Anterior cingulate cortex (tissue), 58 donors: ENCODE measurements at places on chromosomes 6 and 20.

- DNase-seq: no peak
Measured at GRCh38 chr6:169190144-169190584, 63.5 kb downstream of the THBS2 start.

GRCh38 chr6:132147530-132148011 lies 196.4 kb upstream of the CCN2 start:
- DNase-seq: no peak

GRCh38 chr20:46359233-46359751 lies 47.1 kb downstream of the ELMO2 start:
- no peak for DNase-seq

- no peak for DNase-seq
Measured at GRCh38 chr6:23775127-23775526, 350.9 kb upstream of the NRSN1 start.

GRCh38 chr6:44004625-44005506 lies 122.4 kb downstream of the MRPL14 start:
- DNase-seq: no peak

DNA sequence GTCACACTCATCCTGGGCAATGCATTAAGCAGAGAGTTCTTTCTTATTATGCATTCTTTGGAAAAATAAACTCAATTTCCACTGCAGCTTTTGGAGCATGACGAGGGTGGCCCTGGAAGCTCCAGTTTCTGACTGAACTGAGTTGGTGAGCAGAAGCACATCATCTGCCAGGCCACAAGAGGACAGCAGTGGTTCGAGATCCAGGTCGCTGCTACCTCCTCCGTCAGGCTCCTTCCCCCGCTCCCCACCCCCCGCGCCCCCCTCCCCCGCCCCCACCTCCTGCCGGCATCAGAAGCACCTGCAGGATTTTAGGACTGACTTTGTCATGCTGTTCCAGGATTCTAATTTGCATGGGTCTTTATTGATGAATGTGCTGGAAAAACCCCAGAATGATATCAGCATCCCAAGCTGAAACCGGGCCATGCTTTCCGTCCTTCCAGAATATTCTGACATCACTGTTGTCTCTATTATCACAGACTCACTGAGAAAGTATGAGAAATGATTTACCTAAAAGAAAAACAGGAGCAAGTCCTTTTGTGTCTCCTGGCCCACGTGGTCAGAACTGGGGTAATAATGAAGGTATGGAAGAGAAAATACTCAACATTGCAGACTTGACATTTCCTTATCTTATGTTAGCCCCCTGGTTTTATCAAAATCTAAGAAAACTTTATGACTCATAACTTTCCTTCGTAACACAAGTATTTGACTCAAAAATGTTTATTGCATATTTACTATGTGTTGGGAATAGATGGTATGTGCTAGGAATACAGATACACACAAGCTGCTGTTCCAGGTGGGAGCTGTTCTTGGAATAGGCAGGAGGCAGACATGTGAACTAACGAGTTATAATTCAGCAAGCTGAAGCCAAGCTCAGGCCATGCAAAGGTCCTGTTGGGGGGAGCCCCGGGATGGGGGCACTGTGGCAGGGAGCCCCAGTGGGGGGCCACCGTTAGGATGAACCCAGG lies 220.2 kb upstream of the EXOC2 start:
- no peak for DNase-seq

GRCh38 chr6:7684843-7685242 lies 41.1 kb upstream of the BMP6 start:
- DNase-seq: no peak

GRCh38 chr6:79864001-79864400 lies 83.4 kb downstream of the ELOVL4 start:
- DNase-seq: no peak

DNA sequence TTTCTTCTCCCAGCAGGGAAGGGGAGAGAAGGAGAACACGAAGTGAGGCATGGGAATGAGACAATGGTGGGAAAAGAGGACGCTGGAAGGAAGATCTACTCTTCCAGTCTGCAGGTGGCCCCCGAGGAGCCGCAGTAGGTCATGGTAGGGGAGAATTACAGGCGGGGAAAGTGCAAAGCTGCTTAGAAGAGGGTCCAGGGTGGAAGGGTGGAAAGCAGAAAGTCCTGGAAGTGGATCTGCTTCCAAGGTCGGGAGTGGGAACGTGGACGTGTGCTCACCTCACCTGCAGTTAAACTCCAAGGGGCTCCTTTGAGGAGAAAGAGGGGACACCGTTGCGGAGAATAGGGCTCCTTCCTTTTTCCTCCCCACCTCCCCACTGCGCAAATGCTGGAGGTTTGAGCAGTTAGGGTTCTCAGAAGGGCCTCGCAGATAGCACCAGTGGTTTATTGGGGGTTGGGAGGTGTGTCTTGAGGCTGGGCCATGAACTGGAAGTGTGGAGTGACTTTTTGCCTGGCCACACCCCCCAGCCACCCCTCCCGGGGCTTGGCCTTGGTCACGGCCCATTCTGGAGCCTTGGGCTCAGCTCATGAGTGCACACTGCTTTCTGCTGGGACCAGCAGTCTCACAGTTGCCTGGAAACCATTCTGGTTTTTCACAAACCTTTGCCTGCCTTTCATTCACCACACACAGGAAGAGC lies 100.4 kb upstream of the MLN start:
- DNase-seq: no peak

- DNase-seq: no peak
Measured at GRCh38 chr6:3147914-3148757, 9.2 kb downstream of the TUBB2A start.

DNA sequence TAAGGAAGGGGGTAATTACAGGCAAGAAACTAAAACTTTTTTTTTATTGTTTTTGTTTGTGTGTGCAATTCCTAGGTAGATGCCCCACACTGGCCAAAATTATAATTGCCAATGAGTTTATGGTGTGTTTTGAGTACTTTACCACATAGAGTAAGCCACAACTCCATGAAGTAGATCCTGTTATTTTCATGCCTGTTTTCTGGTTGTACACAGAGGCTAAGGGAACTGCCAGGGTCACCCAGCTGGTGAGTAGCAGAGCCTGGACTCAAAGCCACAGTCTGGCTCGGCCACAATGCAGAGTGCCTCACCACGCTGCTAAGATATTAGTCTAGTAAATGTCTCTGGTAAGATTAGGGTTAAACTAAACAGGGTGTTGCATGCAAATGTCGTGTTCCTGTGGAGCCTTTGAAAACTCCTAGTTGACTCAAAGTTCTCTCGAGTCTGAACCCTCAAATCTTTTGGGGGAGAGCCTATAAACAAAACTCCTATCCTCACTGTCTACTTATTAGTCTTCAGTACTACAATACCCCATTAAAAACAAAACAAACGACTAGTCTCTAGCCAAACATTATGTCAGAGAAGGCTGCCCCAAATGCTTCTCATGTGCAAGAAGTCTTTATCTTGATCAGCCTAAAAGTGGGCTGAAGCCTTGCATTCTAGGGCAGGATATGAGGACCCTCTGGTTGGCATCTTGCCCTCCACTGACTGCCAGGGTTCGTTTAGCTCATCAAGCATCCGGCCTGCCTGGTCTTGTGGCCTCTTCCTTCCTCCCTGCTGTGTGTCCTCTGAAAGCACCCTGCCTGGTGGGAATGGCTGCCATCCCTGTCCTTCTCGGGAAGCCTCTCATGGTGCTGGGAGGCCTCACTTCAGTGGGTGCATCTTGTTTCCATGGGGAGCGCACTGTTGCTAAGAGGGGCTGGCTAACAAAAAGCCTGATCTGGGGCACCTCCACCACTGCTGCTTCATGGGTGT lies 4.2 kb downstream of the DUSP22 start:
- no peak for DNase-seq

- DNase-seq: no peak
Measured at GRCh38 chr6:131819572-131820124, 11.8 kb downstream of the ENPP1 start.

DNA sequence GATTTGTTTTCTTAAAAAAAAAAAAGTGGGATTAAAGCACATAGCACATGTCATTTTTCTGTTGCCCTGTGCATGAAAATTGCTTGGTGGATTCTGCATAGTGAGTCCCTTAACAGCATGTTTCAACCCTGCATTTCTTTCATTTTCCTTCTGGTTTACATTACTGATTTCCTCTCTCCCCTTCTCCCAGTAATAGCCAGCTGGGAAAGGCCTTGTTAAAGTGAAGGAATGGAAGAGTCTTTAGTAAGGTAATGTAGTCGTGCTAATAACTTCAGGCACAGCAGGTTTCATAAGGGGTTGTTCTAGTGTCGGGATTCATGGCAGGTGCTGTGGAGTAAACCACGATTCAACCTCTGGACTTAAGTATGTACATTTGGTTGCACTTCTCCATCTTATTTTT lies 202.4 kb downstream of the FARS2 start:
- DNase-seq: no peak

- DNase-seq: no peak
Measured at GRCh38 chr6:142799639-142800038, 145.3 kb downstream of the HIVEP2 start.

DNA sequence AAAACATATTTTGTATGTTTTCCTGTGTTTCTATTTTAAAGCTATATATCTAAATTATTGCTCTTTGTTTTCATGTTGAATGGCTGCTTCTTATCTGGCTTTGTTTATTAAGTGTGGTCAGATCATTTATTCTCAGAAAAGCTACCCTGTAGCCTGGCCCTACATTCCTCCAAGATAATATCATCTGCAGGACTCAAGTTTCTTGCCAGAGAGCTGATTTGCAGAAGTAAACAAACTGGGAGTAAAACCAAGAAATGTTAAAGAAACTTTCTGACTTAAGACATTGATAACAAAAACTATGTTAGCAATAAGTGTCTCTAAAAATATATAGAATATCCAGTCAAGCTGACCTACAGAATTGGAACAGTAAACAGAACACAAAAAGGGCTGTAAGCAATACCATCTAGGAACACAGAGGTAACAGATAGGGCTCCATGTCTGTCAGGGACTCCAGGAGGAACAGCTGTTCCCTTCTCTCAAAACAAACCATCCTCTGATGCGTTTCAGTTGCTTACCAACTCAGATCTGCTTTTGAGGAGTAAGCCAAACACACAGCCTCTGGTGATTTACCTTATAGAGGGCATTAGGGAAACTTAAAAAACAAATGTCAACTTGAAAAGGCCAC lies 17.5 kb upstream of the CEP85L start:
- no peak for DNase-seq

DNA sequence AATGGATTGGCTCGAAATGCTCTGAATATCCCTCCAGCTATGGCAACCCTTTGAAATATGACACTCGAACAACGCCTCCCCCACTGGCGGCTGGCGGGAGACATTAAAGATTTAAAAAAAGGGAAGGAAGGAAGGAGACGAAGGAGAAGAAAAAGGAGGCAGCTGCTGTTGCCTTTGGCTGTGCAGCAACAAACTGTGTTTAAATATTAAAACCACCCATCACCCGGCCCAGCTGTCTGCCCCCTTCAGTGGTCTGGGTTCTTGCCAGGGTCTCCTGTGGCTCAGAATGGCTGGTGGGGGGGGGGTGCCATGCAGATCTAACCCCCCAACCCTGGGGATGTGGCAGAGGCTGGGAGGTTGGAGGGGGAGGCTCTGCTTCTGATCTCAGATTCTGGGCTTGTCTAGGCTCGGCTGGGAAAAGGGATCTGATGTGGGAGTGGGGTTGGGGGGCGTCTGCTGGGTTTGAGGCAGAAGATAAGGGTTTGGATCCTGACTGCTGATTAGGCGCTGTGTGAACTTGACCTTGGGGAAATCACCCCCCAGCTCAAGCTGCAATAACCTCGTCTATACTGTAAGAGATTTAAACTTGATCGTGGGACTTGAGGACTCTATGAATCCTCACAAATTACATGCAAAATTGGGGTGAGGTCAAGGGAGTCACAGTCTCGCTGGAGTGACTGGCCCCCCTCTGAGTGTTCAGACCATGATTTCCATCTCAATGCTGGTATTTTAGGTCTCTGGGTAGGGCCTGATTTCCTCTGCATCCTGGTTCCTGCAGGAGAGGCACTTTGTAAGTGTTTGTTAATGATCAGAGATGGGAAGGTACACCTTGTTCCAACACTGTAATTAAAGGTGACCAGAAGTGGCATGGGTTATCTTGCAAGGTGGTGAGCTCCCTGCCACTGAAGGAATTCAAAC lies 40.3 kb upstream of the BLCAP start:
- no peak for DNase-seq

DNA sequence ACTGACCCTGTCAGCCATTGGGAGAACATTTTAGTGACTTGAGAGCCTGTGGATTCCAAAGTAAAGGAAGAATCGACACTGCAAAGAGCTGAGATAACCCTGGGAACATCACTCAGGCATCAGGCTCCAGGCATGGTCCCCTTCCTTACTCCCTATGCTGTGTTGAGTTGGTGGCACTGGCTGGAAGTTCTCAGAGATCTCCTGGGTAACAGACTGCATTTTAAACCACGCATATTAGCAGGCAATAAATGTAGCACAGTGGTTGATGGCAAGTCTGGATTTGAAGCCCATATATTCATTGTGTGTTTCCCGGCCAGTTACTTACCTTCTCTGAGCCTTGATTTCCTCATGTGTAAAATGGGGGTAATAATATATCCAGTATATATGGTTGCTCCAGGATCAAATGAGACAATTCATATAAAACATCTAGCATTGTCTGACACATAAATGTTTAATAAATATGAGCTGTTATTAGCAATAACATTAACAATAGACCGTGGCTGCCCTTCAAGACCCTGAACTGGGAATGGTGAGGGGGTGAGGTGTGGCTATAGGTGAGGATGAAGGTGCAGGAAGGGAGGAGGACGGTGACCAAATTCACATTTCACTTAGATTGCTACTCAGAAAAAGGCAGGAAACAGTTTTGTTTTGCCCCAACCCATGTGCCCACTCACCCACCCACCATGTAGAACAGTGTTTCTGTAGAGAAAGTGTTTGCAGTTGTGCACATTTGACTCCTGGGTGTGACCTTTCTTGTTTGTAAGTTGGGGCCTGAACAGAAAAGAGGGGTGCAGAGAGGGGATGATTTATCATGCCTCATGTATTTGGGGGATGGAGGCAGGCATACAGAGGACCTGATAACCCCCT lies 2.1 kb downstream of the PLCG1 start:
- DNase-seq: no peak

- no peak for DNase-seq
Measured at GRCh38 chr6:100363651-100364050, 101.1 kb downstream of the SIM1 start.

GRCh38 chr20:44018259-44018941 lies 103.7 kb downstream of the TOX2 start:
- no peak for DNase-seq

- no peak for DNase-seq
Measured at GRCh38 chr20:17612992-17613327, 43.1 kb downstream of the DSTN start.

DNA sequence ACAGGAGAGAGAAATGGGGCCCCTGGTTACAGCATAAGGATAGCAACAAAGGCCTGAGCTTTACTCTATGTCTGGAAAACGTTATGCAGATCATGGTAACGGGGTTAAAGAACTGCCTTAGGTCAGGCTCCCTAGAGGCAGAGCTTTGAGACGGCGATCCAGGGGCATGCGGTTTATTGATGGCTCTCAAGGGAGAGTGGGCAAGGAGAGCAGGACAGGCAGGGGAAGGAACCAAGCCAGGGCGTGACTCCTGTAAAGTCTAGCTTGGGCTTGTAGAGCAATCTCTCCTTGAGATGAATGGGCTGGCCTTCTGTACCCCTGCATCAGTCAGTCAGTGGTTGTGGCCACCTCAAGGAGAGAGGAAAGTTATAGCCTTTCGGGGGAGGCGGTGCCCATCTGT lies 12.5 kb upstream of the FERMT1 start:
- no peak for DNase-seq

- no peak for DNase-seq
Measured at GRCh38 chr6:25630508-25631278, 21.3 kb upstream of the SCGN start.
